ENCODE measurements at places on chromosomes 5 and 9.
A peak's percentile ranks its signal among the peaks of the same experiment; 100 is the strongest.

DNA sequence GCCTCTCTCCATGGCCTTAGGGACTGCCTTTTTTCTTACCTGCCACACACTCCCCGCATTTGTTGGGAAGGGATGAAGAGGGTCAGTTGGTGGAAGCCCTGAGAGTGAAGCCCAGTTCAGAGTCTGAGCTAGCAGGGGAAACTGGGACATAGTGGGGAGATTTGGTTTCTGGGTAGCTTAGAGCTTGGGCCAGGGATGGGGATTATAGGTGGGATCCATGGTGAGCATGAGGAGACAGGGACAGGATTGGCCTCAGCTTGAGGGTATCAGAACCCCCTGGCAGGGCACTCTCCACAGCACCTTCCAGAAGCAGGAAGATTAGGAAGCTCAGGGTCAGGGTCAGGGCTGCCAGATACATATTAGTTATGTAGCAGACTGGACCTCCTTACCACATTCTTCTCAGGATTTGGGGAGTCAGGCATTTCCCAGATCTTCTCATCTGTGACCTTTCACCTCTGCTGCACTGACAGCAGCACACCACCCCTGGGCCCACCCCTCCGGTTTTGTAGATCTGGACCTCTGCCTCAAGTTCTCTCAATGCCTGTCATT, 17.9 kb downstream of the OR13J1 start:
- H3K27ac ChIP-seq: no peak overlapping the region
- H3K4me3 ChIP-seq: no peak overlapping the region
- H3K27me3 ChIP-seq: no peaks in the 10 kb centered on the region
- H3K4me1 ChIP-seq: peaks cover 11% of the 10 kb centered on the region
- no peaks in the 10 kb centered on the region for H3K36me3 ChIP-seq
- DNase-seq: no peak

GRCh38 chr5:93342563-93343061, 238.4 kb downstream of the NR2F1-AS1 start:
- no peak overlapping the region for H3K4me3 ChIP-seq
- H3K36me3 ChIP-seq: no peaks in the 10 kb centered on the region
- peaks cover 2% of the 10 kb centered on the region for H3K27me3 ChIP-seq
- no peaks in the 10 kb centered on the region for H3K4me1 ChIP-seq
- DNase-seq: no peak

DNA sequence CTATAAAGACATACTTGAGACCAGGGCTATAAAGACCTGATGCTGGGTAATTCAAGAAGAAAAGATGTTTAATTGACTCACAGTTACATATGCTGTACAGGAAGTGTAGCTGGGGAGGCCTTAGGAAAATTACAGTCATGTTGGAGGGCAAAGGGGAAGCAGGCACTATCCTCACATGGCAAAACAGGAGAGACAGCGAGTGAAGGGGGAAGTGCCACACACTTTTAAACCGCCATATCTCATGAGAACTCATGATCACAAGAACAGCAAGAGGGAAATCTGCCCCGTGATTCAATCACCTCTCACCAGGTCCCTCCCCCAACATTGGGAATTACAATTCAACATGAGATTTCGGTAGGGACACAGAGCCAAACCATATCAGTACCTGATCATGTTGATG, 89.9 kb upstream of the ADAMTSL1 start:
- no peaks in the 10 kb centered on the region for H3K36me3 ChIP-seq
- H3K27ac ChIP-seq: no peak overlapping the region
- H3K4me3 ChIP-seq: no peak overlapping the region
- H3K4me1 ChIP-seq: no peaks in the 10 kb centered on the region

DNA sequence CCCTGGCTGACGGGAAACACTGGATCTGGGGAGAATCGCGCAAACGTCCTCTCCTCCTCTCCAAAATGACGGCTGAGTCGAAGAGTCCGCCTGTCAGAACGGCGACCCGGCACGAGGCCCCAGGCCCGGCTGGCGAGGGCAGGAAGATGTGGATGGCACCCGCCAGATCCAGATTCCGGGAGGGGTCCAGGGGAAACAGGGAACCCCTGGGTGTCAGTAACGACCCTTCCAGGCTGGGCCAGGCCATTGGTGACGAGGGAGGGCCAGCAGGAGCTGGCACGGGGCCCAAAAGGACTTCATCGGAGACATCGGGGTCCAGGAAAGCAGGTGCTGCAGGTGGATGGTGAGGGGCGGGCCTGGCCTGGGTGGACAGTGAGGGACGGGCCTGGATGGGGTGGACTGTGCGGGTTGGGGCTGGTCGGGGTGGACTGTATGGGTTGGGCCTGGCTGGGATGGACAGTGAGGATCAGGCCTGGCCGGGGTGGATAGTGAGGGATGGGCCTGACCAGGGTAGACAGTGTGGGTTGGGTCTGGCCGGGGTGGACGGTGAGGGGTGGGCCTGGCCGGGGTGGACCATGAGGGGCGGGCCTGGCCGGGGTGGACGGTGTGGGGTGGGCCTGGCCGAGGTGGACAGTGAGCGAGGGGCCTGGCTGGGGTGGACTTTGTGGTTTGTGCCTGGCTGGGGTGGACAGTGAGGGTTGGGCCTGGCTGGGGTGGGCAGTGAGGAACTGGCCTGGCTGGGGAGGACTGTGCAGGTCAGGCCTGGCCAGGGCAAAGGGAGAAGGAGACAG, 14.0 kb downstream of the SLC6A3 start:
- H3K36me3 ChIP-seq: peaks cover 1% of the 10 kb centered on the region
- no peak overlapping the region for H3K27ac ChIP-seq
- no peaks in the 10 kb centered on the region for H3K4me1 ChIP-seq
- peak; percentile 15 for DNase-seq
- no peak overlapping the region for H3K4me3 ChIP-seq

- H3K27ac ChIP-seq: no peak overlapping the region
- no peaks in the 10 kb centered on the region for H3K27me3 ChIP-seq
- peaks cover 2% of the 10 kb centered on the region for H3K4me1 ChIP-seq
- H3K4me3 ChIP-seq: no peak overlapping the region
- no peak for DNase-seq
These were observed 142.3 kb upstream of the ANKH start for GRCh38 chr5:15013654-15014463.

DNA sequence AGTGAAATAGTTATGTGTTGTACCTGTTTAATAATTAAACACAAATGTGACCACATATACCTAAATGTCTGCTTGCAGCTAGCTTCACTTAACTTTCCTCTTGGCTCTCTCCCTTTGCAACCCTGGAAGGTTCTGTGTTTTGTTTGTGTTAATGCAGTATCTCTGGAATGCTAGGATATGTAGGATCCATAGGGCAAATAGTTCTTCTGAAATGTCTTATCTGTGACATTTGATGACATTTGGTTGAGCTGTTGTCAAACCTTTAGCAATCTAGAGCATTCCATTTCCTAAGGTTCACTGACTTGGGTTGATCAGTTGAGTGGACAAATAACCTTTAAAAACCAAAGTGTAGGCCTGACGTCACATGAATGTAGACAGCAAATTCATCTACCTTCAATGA, 21.8 kb downstream of the CTNNA1 start:
- no peak for DNase-seq
- H3K27me3 ChIP-seq: peaks cover 10% of the 10 kb centered on the region
- no peak overlapping the region for H3K4me3 ChIP-seq

DNA sequence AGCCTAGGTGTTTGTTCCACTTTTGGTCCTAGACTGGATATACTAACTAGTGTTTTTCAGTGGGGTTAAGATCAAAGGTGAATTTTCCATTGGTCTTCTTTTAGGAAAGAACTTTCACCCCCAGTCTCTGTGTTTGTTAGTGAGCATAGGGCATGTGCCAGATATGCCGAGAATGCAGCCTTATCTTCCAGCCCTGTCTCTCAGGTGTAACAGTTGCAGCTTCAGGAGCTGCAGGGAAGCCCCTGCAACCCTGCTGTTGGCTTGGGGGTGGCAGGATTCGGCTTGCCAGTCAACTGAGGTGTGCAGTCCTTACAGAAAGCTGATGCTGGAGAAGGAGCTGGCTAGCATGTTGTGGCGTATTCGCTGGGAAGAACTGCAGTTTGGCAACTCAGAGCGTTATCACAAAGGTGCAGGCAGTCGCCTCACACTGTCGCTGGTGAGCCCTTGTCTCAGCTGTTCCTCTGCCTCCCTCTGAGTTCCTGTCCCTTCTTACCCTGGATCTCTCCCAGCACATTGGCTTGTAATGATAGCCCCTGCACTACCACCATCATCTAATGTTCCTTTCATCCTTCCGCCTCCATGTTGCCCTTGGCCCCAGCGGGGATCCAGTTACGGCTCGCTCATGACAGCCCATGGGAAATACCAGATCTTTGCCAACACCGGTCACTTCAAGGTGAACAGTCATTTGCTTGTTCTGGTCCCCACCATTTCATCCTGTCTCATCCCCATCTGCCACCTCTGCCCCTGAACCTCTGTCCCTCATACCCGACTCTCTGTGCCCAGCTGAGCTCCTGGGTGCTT, 10.1 kb downstream of the NPR2 start:
- no peak overlapping the region for H3K4me3 ChIP-seq
- DNase-seq: no peak
- peak overlapping the region; percentile 5 for H3K27ac ChIP-seq
- peaks cover 23% of the 10 kb centered on the region for H3K4me1 ChIP-seq

DNA sequence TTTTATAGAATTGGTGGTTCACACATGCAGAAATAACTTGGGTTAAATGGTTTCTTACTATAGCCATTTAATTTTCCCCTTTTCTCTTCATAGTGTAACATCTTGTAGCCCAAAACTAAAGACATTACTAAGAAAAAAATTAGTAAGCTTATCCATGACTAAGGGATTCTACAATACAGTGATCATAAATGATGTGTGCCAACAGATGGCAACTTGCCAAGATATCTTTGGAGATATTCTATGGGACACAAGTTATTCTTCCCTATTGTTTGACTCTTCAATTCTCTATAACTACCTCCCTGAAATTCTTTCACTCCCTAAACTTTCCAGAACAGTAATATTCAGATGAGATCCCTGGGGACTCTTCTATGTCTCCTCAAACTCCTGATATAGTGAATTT, 580.6 kb downstream of the PTPRD start:
- no peak for DNase-seq
- no peaks in the 10 kb centered on the region for H3K36me3 ChIP-seq
- H3K27ac ChIP-seq: no peak overlapping the region
- no peaks in the 10 kb centered on the region for H3K4me1 ChIP-seq

- no peaks in the 10 kb centered on the region for H3K27me3 ChIP-seq
- no peak overlapping the region for H3K27ac ChIP-seq
- DNase-seq: no peak
- no peaks in the 10 kb centered on the region for H3K4me1 ChIP-seq
These were observed 549.2 kb upstream of the GRAMD2B start for GRCh38 chr5:125874057-125874456.

DNA sequence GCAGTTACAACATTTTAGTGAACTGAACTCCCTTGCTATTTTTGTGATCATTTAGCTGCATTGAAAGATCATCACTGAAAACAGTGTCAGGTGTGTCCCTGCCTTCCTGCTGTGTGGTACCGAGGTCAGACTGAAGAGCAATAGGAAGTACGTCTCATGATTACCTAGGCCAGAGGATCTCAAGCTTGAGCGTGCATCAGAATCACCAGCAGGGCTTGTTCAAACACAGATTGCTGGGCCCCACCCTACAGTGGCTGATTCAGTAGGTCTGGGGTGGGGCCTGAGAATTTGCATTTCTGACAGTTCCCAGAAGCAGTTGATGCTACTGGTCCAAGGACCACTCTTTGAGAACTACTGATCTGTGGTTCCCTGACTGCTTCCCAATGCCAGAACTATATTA, 159.6 kb downstream of the ACTL7B start:
- H3K4me1 ChIP-seq: no peaks in the 10 kb centered on the region
- H3K27me3 ChIP-seq: no peaks in the 10 kb centered on the region
- H3K4me3 ChIP-seq: no peak overlapping the region
- no peaks in the 10 kb centered on the region for H3K36me3 ChIP-seq

DNA sequence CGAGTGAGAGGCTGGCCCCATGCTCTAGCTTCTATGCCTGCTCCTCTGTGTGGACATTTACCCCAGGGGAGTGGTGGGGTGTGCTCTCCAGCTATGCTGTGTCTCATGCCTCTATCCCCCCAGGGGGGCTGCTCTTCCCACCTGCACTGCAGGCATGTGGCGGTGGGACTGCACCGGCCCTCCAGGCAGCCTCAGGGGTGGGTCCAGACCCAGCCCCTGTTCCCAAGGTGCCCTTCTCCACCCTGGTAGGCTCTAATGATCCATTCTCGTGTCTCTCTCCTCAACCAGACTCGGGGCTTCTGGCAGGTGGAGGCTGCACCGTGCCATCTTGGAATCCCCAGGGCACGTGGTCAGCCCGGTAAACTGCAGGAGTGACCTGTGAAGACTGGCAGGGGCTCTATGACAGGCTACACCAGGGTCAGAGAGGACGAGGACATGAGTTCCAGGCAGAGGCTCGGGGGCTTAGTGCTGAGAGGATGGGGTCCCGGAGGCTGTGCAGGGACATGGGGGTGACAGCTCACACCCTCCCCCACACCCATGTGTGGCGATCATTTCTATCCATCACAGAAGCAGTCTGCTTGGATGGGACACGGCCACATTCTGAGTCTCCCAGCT, 22.7 kb upstream of the COL5A1 start:
- H3K27ac ChIP-seq: no peak overlapping the region
- peaks cover 6% of the 10 kb centered on the region for H3K27me3 ChIP-seq
- no peak overlapping the region for H3K4me3 ChIP-seq
- no peaks in the 10 kb centered on the region for H3K36me3 ChIP-seq
- no peak for DNase-seq

DNA sequence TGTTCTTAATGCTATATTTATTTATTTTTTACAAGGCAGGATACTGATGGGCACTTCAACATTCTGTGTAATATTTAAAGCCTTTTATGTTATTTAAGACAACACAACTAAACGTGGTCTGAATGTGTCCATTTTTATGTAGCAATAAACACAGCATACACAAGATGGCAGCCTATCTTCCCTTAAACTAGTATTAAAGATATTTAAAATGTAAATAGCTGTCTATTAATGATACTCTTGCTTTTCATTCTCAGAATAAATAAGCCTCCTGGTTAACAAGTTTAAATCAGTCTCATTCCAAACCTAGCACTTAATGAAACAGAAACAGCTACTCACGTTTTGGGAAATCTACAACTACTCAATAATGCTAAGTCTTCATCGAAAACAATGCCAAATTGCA, 315.7 kb downstream of the MCTP1 start:
- no peaks in the 10 kb centered on the region for H3K36me3 ChIP-seq
- no peaks in the 10 kb centered on the region for H3K4me1 ChIP-seq
- no peak overlapping the region for H3K27ac ChIP-seq

DNA sequence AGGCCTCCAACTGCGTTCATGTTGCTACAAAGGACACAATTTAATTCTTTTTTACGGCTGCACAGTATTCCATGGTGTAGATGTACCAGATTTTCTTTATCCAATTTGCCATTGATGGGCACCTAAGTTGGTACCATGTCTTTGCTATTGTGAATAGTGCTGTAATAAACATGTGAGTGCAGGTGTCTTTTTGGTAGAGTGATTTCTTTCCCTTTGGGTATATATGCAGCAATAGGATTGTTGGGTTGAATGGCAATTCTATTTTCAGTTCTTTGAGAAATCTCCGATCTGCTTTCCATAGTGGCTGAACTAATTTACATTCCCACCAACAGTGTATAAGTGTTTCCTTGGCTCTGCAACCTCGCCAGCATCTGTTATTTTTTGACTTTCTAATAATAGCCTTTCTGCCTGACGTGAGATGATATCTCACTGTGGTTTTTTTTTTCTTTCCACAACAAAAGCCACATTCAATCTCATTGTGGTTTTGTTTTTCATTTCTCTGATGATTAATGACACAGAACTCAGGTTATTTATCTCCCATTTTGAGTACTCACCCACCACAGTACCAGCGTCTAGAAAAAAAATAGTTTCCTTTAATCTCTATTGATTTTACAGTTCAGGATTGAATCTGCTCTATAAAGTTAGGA, 21.9 kb downstream of the ARRDC3 start:
- peak overlapping the region; percentile 25 for H3K4me3 ChIP-seq
- peaks cover 12% of the 10 kb centered on the region for H3K36me3 ChIP-seq
- H3K27me3 ChIP-seq: peaks cover 13% of the 10 kb centered on the region
- peak overlapping the region; percentile 83 for H3K27ac ChIP-seq

Data from activated T-cell treated with anti-CD3 and anti-CD28 coated beads, Interleukin-2, amount 50 U/mL, for 24 hours (primary cell).